ENCODE measurements at places on chromosomes 1 and 21.

DNA sequence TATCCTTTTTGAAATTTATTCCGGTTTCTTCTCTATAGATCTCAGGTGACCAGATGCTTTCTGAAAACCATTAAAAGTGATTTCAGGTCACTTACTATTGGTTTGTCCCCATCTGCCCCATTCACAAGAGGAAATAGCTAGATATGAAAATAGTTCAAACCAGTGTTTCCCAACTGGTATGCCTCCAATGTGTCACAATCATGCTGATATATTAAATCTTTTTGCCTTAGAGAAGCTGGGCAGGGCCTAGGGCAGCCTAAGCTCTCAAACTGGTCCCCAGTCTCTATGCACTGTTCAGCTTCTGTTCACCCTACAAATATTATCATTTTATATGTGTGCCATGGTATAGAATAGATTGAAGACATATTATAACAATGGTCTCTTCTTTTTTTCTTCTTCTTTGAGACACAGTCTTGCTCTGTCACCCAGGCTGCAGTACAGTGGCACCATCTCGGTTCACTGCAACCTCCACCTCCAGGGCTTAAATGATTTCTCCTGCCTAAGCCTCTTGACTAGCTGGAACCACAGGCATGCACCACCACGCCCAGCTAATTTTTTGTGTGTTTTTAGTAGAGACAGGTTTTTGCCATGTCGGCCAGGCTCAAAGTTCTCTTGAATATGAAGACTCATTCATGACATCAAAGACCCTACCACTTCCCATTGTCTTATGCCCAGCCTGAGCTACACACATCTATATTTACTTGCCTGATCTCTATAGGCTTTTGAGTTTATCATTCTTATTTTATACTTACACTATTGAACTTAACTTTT lies 15.7 kb downstream of the PTPN22 start:
- no peak for DNase-seq

GRCh38 chr21:41917531-41917930 lies 36.3 kb downstream of the C2CD2 start:
- no peak for DNase-seq

GRCh38 chr21:24716281-24716918 lies 890.9 kb downstream of the MRPL39 start:
- no peak for DNase-seq

- DNase-seq = no peak
These were observed 120.0 kb downstream of the TGFBR3 start for GRCh38 chr1:91765880-91766443.

- no peak for DNase-seq
These were observed 6.2 kb upstream of the MAPKAPK2 start for GRCh38 chr1:206678490-206678889.

GRCh38 chr1:236762410-236762809 lies 32.7 kb upstream of the MTR start:
- peak; percentile 1 for DNase-seq

DNA sequence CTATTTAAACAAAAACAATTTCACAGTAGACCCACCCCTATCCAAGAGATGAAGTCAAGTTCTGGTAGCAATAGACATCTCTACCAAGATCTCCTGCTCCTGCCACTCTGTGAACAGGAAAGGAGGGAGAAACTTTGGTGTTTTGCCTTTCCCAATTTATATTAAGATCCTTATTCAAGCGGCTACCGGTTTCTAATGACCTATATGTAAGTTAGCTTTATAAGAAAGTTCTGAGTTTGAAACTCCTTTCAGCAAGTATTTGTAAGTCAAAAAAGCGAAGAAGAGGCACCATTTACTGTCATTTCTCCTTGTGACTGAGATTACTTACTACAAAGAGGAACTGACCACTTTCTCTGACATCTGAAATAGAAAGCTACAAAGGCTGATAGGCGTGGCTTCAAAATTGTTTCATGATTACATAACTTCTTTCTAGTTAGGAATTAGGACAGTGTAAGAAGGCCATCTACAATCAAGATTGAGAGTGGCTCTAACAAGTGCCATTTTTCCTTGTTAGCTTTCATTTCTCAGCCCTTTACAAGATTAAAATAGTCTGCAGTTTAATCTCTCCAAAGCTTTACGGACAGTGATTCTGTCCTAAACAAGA lies at the start of gene MNDA:
TSS of gene MNDA (plus strand) at position 448 of the 604 bp plus-strand sequence. CDS start 10,803 bp downstream, outside the sequence.
- no peak for DNase-seq

GRCh38 chr1:228011721-228012311 lies 5.0 kb downstream of the WNT3A start:
- DNase-seq = no peak

DNA sequence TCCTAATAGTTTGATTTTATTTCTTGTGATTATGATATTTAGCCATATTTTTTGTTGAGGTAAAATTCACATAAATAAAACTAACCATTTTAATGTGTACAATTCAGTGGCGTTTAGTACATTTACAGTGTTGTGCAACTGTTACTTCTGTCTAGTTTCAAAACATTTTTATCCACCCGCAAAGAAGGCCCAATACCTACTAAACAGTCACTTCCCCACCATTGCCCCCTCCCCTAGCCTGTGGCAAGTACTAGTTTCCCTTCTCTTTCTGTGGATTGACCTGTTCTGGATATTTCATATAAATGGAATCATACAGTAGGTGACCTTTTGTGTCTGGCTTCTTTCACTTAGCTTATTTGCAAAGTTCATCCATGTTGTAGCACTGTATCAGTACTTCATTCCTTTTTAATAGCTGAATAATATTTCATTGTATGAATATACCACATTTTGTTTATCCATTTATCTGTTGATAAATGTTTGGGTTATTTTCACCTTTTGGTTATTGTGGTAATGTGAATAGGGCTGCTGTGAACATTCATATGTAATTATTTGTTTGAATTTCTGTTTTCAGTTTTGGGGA lies 4.1 kb downstream of the FLVCR1 start:
- DNase-seq = no peak

- DNase-seq = no peak
These were observed 182.3 kb upstream of the GREM2 start for GRCh38 chr1:240794046-240794843.

GRCh38 chr1:200302192-200302920 lies 107.5 kb downstream of the ZNF281 start:
- DNase-seq = no peak

GRCh38 chr1:165375623-165376022 lies 19.1 kb upstream of the LMX1A start:
- DNase-seq = no peak

- DNase-seq = no peak
These were observed 373.9 kb downstream of the VAV3 start for GRCh38 chr1:107590900-107591622.

DNA sequence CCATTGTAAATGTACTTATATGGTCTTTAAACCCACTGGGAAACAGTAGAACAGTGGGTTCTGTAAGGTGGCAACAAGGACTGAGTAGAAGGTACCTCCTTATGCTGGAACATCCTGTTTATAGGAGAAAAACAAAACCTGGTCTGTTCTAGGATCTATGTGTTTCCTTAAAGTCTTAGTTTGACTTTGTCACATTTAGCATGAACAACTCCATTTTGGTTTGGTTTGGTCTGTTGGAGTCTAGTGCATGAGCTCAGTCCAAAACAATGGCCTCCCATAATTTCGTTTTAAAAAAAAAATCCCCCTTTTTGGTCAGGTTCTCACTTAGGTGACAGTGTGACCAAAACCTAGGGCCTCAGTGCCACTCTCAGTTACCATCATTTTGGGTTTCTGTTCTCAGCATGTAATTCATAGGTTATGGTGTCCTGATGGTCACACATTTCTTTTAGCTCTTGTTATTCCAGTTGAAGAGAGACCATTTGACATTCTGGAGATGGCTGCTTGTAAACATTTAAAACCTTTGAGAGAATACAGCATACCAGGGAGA lies 66.4 kb upstream of the IL12RB2 start:
- DNase-seq = no peak

- DNase-seq = no peak
These were observed 9.4 kb downstream of the ADAMTS1 start for GRCh38 chr21:26835714-26836265.

DNA sequence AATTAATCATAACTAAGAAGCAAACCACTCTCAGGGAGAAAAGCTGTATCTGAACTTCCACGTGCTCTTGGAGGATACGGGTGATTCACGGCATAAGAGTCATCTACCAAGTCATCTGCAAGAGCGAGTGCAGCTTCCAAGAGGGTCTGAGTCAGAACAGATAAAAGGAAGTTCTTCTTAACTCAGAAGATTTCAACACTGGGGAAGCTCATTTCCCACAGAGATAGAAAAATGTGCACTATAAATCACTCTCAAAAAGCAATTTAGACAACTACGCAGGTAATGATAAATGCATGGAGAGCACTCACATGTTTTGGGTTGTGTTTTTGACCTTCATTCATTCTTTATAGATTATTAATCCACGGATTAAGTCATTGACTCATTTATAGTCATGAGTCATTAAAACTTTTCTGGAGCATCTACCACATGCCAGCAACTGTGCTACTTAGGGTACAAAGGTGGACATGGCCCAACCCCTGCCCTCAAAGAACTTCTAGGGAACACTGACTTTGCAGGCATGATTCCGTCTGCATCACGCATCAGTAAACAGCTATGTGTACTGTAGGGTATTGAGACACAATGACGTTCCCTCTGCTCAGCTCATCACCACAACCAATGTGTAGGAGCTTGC lies 20.8 kb downstream of the KCNJ15 start:
- no peak for DNase-seq

DNA sequence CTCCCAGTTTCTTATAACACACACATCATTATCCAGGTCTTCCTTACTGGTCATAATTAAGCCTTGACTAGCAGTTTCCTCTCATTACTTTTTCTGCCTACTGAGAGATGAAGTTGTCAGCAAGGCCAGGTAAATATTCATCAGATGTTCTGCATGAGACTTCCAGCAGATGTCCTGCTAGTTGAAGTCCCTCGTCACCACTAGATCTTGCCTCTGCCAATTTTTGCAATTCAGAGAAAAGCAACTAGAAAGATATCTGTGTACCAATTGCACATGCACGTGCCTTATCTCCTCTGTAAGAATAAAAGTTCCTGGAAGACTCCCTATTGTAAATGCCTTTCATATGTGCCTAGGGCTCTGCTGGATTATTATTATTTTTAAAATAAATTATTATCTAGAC lies 18.3 kb downstream of the ACKR1 start:
- no peak for DNase-seq

DNA sequence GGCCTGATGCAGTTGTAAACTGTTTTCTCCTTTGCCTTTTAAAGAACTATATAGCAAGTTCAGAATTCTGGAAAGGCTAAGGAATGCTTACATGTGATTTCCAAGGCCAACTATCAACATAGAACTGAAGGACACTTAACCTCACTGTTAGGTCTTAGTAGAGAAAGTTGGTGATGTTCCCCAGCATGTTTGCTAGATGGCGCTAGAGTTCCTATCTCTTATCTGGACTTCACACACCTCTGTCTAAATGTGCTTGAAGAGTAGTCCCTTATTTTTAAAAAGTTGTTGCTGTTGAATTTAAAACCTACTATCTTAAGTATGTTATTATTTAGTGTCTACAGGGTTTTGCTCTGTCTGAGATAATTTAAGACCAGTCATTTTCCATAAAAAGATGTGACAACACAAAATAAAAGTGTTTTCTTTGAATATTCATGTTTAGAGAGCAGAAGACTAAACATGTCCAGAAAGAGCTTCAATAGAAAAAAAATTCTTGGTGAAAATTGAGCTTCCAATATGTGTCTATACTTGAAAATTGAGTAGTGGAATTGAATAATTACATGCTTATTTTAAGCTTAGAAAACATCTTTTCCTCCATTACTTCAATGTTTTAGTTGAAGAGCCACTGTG lies 237.3 kb downstream of the S1PR1 start:
- DNase-seq = no peak

GRCh38 chr1:219329578-219329977 lies 155.9 kb downstream of the LYPLAL1 start:
- no peak for DNase-seq

GRCh38 chr1:116400780-116401179 lies 27.7 kb downstream of the ATP1A1 start:
- no peak for DNase-seq

DNA sequence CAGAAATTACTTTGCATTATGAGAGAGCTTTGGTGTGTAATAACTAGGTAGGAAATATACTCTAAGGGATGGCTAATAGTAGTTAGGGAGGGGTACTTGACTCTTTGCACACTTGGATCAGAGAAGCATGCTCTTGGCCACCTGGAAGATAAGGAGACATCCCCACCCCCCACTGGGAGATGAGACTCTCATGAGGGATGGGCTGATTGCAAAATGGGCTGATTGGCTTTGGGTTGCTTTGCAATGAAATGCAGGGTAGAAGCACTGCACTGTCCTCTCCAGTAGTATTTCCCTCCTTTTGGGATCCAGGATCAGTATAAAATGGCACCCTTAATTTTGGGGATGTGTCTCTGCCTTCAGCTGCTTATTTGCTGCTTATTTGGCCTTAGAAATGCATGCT lies 71.2 kb upstream of the EPS8L3 start:
- DNase-seq = no peak

DNA sequence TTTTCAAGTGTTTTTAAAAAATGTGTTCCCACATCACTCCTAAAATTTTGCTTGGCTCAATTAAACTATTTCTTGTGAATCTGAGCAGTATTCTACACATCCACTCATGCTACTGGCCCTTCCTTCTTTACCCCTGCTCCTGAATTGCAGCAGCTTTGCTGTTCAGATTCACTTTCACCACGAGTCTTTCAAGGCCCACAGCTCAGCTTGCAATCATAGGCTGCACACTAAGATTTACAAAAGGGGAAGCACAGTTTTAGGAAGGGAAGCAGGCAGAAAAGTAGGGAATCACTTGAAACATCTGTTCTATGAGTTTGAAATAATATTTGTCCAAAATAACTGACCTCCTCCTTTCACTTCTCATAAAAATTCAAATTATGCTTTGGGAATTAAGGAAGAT lies 70.9 kb upstream of the EDEM3 start:
- no peak for DNase-seq

- no peak for DNase-seq
These were observed 28.0 kb downstream of the CRYAA start for GRCh38 chr21:43196826-43197225.

GRCh38 chr1:93541045-93541444 lies 93.1 kb downstream of the FNBP1L start:
- no peak for DNase-seq

GRCh38 chr1:246110343-246111219 lies 396.5 kb downstream of the SMYD3 start:
- no peak for DNase-seq

DNA sequence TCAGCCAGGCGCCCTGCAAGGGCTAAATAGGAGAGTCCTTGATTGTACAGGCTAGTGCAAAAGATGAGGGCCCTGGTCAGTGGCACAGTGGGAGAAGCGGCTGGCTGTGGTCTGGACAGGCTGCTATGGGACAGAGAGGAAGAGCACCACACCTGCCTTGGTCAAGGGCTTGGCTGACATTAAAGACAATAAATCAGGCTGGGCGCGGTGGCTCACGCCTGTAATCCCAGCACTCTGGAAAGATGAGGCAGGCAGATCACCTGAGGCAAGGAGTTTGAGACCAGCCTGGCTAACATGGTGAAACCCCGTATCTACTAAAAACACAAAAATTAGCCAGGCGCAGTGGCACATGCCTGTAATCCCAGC lies 62.9 kb downstream of the NID1 start:
- no peak for DNase-seq

- no peak for DNase-seq
These were observed 81.5 kb upstream of the CD1D start for GRCh38 chr1:158099185-158099584.
